ENCODE measurements at places on chromosomes 1 and 21.

- no peak for DNase-seq
These were observed 11.1 kb upstream of the GJB5 start for GRCh38 chr1:34743775-34744174.

DNA sequence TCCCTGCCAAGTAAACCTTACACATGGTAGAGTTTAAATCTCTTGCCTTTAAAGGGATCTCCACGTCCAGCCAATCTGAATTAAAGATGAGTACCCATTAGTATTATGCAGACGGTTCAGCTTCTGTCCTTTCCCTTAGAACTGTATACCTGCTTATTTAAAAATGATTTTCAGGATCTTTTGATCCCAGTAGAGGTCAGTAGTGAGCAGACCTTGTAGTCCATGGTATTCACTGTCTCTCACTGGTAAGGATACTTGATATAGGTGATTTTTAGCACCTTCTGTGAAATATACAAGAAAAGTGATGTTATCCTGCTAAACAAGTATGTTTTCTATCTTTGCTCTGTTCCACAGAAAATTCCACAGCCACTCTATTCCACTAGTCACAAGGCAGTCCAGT, 1211.6 kb upstream of the ADGRL4 start:
- DNase-seq, result no peak

DNA sequence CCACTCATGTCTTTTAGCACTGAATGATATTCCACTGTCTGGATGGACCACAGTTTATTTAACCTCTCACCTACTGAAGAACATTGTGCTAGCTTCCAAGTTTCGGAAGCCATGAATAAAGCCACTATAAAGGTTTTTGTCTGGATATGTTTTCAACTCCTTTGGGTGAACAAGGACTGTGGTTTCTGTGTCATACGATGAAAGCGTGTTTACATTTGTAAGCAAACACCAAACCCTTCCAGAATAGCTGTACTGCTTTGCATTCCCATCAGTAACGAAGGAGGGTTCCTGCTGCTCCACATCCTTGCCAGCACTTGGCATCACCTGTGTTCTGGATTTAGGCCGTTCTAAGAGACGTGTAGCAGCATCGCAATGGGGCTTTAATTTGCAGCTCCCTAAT, 10.7 kb upstream of the ARHGEF16 start:
- DNase-seq, result no peak

DNA sequence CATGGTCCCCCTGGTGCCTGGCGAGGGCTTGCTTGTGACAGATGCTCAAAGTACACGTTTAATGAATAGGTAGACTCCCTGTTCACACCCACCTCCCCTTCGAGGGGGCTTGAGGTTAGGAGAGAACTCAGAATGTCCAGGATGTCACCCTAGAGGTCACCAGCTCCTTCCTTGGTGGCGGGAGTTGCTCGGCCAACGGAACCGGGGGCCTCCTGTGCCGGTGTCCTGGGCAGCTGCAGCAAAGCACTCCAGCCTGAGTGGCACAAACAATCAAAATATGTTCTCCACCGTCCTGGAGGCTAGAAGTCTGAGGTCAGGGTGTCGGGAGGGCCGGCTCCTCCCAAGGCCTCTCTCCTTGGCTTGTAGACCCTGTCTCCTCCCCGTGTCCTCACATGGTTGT, 71.0 kb downstream of the AJAP1 start:
- no peak for DNase-seq

GRCh38 chr1:199877526-199878384, 149.8 kb upstream of the NR5A2 start:
- no peak for DNase-seq

DNA sequence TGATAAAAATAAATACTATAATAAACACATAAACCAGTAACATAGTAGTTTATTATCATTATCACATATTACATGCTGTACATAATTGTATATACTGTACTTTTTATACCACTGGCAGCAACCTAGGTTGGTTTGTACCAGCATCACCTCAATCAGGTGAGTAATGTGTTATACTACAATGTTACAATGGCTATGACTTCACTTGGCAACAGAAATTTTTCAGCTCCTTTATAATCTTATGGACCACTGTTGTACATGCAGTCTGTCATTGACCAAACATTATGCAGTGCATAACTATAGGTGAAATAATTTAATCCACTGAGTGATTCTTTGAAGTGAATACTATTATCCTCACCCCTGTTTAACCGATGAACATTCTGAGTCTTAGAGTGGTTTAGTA, 44.5 kb downstream of the TNFSF4 start:
- no peak for DNase-seq

DNA sequence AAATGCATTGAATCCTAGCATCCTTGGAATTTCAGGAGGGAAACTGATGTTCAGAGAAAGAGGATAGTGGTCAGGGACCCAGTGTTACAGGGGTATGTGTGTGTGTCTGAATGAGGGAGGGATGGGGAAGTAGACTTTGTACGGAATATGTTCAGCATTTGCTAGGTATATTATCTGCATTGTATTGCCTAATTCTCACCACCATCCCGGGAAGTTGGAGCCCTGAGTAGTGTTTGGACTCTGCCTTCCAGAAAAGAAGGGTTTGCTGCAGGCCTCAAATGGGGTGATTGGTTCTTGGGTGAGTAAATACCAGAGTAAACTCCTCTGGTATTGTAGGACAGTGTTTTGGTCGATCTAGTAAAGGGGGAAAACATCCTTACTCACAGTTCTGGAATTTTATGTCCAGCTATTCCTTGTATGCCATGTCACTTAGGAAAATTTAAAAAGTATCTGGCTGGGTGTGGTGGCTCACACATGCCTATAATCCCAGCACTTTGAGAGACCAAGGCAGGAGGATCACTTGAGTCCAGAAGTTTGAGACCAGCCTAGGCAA, 7.1 kb upstream of the ZNF496 start:
- DNase-seq, result no peak

GRCh38 chr1:55812281-55812680, 597.1 kb upstream of the USP24 start:
- no peak for DNase-seq

- DNase-seq, result no peak
These were observed 108.9 kb downstream of the IFI44 start for GRCh38 chr1:78758506-78758905.

DNA sequence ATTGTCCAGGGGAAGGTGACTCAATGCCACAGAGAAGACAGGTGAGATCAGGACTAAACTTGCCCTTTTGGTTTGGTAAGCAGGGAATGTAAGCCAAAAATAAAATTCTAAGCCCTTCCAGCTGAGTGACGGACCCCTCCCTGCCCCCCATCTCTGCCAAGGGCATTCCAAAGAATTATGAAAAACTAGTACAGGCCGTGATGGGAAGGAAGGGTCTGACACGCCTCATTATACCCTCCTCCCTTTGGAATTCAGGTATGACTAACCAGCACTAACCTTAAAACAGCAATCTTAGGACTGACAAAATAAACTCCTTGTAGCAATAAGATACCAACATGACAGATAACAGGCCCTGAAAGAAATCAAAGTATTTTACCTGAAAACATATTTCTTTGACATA, 99.6 kb downstream of the GABPA start:
- DNase-seq, result no peak

GRCh38 chr1:159436469-159436868, 3.1 kb upstream of the OR10J1 start:
- DNase-seq, result no peak

DNA sequence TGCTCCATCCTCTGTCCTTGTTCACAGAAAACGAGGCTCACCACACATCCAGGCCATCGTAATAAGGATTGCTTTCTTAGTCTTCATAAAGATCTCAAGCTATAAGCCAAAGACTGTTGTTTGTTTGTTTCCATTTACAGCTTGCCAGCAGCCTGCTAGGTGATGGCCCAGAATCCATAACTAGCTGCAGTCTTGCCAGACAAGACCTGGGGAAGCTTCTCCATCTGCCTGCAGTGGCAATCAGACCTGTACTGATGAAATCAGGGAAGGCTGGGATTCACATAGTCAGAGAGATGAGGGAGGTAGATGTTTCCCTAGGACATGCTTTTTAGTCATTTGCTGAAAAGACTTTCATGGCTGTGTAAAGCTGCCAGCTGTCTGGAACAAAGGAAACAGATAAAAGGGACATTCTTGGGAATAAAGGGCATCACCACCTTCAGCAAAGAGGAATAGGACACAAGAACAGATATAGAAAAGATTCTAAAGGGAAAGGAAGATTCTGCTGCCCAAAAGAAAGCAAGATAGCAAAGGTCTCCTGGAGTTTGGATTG, 51.0 kb downstream of the MT1HL1 start:
- no peak for DNase-seq

- no peak for DNase-seq
These were observed 687 bp downstream of the PRKAB2 start for GRCh38 chr1:147171399-147172167.

GRCh38 chr1:51392241-51392640, 61.9 kb upstream of the TTC39A start:
- DNase-seq, result no peak

DNA sequence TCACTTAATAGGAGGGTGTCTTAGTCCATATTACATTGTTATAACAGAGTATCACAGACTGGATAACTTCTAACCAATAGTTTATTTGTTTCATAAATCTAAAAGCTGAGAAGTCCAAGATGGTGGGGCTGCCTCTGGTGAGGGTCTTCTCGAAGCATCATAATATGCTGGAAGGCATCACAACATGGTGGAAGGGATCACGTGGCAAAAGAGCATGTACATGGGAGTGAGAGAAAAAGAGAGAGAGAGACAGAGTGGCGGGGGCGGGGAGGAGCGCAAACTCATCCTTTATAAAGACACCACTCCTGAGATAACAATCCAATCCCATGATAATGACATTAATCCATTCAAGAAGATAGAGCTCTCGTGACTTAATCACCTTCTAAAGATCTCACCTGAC, 31.5 kb downstream of the CFHR5 start:
- no peak for DNase-seq

GRCh38 chr1:116726872-116727820, 27.1 kb upstream of the CD2 start:
- DNase-seq, result no peak

DNA sequence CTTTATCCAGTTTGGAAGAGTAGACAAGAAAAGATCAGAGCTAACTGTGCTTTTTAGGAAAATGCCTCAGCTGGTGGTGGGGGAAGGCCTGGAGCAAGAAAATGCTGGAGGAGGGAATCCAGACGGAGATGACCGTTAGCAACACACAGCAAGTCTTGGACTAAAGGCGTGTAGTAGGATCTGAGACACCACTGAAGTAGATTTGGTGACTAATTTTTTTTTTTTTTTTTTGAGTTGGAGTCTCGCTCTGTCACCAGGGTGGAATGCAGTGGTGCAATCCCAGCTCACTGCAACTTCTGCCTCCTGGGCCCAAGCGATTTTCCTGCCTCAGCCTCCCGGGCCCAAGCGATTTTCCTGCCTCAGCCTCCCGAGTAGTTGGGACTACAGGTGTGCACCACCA, 41.2 kb downstream of the LPAR3 start:
- no peak for DNase-seq

GRCh38 chr1:230048922-230049321, 18.1 kb upstream of the GALNT2 start:
- no peak for DNase-seq

DNA sequence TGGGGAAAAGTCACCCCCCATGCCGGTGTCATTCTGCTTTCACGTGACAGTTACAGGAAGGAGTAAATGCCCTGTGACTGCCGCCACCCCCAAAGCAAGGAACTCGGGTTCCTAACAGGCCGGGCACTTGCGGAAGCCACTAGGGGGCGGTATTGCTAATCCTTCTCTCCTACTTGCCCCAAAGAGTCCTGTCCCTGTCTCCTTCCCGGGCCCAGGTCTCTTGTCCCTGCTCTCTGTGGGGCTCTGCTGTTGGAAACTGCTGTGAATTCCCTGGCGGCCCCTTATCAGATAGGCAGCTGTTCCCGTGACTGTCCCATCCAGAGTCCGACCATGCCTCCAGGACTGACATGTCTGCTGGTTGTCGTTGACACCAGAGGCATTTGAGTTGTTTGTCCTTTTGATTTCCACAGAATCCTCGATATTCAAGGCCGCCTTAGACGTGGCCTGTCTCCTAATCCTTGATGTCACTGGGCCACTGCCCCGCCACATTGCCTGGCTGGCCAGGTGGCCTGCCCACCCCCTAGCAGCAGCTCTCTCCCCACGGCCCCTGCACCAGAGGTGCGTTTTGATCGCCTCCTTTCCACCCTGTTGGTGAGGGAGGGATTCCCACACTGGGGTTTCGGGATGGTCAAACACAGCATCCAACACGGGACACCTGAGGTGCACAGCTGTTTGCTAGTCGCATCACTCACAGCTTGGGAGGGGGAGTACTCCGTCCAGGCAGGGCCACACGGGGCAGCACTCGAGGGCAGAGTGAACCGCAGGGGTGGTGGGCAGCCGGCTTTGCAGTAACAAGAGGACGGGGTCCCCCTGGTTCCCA, 37.3 kb downstream of the CHAF1B start:
- DNase-seq, result no peak

DNA sequence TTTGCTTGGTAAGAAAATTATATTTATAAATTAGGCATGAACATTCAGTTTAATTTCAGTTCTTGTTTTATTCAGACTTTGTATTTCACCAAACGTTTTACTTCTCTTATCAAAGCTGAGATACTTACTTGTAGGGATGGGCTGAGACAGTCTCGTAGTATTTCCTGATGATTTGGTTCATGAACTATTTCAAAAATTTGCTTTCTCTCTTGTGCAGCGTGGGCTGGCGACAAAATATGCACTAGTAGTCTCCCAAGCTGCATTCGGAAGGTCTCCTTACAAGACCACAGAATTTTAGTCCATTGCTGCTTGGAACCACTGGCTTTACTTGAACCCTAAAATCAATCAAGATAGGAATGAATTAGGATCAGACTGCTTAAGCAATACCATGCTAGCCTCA, 91.7 kb upstream of the GNG4 start:
- no peak for DNase-seq

DNA sequence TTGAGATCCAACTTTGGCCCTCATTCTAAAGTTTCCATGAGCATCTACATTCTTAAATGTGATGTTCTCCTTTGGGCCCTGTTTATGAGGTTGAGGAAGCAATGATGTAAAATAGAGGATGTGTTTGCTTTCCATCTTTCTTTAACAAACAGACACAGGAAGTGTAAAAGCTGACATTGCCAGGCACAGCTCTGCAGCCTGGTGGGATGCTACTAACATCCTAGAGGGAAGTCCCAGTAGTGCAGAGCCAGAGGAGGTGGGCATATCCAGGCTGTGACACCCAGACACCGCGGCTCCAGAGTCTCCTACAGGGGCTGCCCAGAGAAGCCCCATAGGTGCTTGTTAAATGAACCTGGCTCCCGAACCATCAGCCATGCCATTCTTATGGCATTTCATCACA, 16.2 kb downstream of the OLFML2B start:
- DNase-seq, result no peak

DNA sequence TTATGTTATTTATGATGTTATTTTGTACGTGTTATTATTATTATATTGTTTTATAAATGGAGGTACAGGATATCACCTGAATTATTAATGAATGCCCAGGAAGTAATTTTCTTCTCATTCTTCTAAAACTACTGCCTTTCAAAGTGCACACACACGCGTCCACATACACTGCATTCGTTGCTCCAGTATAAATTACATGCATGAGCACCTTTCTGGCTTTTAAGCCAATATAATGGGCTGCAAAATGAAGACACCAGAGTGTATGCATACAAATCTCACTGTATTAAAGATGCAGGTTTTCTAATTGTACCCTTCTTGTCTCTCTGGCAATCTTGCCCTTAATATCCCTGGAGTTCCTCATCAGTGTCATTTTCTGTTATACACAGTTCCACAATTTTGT, 6.9 kb downstream of the RGS4 start:
- no peak for DNase-seq

All from stimulated activated CD4-positive, alpha-beta T cell treated with anti-CD3 and anti-CD28 coated beads, Interleukin-1b, Interleukin-23, amount 100 ng/mL, for 1 hour (primary cell).